Ovary (tissue), 10 donors: ENCODE measurements at places on chromosomes 4 and X. TPM values are rescaled to one million over a fixed set of nuclear protein-coding genes. Genes with fewer than 3 reads are reported as not detected.

DNA sequence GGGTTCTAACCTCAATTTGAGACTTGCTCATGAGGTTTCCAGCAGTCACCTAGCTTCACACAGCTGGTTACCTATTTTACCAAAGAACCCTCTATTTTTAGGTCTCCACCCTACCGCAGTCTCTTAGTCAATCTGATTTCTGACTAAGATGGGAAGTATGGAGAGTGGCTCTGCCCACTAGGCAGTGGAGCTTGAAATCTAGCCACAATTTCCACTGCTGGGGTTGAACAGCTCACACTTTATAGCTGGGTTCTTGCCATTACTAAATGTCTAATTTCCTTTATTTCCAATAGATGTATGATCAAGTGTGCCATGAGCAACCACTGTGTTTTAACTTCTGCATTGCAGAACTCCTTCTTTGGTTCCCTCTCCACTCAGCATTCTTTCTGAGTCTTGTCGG, 43.1 kb downstream of the GASK1B start:
- no peak overlapping the region for H3K4me3 ChIP-seq
- no peaks in the 10 kb centered on the region for H3K27me3 ChIP-seq
- no peaks in the 10 kb centered on the region for H3K36me3 ChIP-seq
- no peak overlapping the region for H3K27ac ChIP-seq

GRCh38 chr4:63155561-63155960, 1253.7 kb downstream of the TECRL start:
- no peaks in the 10 kb centered on the region for H3K36me3 ChIP-seq

LUZP4 gene
- not detected for total RNA-seq

DNA sequence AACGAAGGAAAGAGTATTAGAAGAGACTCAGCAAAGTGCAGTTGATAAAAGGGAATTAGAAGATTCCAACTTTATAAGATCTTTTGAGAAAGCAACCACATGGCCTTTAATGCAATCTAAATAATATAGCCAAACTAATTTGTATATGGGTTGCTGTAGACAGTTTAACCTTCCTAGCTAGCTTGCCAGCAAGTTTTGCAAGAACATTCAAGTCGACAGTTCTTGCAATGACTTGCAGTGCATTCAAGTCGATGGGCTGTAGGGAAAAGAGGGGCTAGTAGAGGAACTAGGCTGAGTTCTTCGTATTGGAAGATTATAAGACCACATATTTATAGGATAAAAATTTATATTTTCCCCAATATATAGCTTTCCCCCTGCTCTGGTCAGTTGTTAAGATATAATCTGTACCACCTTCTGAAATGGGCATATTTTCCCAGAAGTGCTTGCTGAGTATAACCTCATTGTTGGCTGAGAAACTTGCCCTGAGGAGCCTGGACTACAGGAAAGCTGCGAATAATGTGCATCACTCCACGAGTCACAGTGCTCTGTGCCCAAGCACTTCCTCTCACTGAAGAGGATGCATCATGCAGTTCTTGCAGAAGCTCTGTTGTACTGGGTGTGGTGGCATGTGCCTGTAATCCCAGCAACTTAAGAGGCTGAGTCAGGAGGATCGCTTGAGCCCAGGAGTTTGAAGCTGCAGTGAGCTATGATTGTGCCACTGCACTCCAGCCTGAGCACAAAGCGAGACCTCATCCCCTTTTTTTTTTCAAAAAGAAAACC, 56.7 kb downstream of the DOCK11 start:
- no peaks in the 10 kb centered on the region for H3K4me1 ChIP-seq
- H3K27ac ChIP-seq = no peak overlapping the region

DNA sequence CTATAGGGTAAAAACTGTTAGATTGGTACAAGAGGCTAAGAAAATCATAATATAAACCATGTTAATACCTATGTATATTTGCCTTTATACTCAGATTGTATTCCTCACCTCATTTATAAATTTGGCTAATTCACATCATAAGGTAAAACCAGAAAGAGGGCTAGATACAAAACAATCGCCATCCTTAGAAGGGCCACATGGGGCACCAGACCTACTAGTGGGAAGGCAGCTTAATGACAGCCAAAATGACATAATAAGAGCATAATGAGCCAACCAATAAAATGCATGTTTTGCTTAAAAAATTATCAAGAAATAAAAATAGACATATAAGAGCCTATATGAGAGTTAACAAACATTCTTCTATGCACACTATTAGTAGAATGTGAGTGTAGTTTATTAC, 107.3 kb upstream of the PRDX4 start:
- no peak overlapping the region for H3K27ac ChIP-seq
- no peak for DNase-seq
- H3K36me3 ChIP-seq = no peaks in the 10 kb centered on the region
- no peak overlapping the region for H3K4me3 ChIP-seq
- H3K27me3 ChIP-seq = no peaks in the 10 kb centered on the region

DNA sequence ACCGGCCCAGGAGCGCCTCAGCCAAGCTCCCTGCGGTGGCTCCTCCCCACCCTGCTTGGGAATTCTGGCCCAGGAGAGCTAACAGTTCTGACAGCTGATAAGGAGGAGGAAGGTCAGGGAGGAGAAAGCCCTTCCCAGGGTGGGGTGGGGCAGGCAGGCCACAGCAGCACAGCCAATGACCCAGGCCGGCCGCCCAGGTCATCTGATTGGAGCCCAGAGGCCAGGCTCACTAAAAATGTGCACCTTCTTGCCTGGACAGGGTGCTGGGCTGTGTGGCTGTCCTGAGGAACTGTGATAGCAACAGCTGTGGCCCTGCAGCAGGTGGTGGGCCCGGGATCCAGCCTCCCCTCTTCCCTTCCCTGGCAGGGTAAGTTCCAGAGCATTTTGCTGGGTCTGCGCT, 17.2 kb upstream of the SH3TC1 start:
- no peaks in the 10 kb centered on the region for H3K27me3 ChIP-seq
- H3K36me3 ChIP-seq = no peaks in the 10 kb centered on the region
- no peaks in the 10 kb centered on the region for H3K4me1 ChIP-seq
- no peak overlapping the region for H3K27ac ChIP-seq
- no peak overlapping the region for H3K4me3 ChIP-seq

TCEAL7 gene
- 12.9 TPM for total RNA-seq

DNA sequence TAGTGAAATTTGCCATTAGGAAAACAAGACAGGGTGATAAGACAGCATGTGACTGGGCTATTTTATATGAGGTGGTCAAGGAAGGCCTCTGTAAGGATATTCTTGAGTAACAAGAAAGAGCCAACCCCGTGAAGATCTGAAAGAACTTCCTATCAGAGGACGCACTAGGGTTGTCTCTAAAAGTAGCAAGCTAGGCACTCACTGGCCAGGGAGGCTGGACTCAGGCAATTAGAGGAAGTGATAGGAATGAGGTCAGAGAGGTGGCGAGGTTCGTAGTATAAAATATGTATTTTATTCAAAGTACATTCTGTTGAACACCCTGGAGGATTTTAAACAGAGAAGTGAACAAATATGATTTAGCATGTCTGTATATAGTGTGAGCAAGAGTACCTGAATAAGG, 4.6 kb downstream of the BMPR1B start:
- no peak for DNase-seq
- H3K36me3 ChIP-seq = no peaks in the 10 kb centered on the region
- H3K4me1 ChIP-seq = no peaks in the 10 kb centered on the region
- H3K27me3 ChIP-seq = no peaks in the 10 kb centered on the region

GRCh38 chrX:69618803-69619202, 2.9 kb downstream of the EDA start:
- no peaks in the 10 kb centered on the region for H3K4me1 ChIP-seq
- DNase-seq = no peak
- no peaks in the 10 kb centered on the region for H3K36me3 ChIP-seq
- H3K4me3 ChIP-seq = no peak overlapping the region

MAGEE1 gene
- 9.1 TPM for total RNA-seq
